Hypothalamus (tissue), 51 donors: ENCODE measurements at places on chromosomes 11 and 22.

DNA sequence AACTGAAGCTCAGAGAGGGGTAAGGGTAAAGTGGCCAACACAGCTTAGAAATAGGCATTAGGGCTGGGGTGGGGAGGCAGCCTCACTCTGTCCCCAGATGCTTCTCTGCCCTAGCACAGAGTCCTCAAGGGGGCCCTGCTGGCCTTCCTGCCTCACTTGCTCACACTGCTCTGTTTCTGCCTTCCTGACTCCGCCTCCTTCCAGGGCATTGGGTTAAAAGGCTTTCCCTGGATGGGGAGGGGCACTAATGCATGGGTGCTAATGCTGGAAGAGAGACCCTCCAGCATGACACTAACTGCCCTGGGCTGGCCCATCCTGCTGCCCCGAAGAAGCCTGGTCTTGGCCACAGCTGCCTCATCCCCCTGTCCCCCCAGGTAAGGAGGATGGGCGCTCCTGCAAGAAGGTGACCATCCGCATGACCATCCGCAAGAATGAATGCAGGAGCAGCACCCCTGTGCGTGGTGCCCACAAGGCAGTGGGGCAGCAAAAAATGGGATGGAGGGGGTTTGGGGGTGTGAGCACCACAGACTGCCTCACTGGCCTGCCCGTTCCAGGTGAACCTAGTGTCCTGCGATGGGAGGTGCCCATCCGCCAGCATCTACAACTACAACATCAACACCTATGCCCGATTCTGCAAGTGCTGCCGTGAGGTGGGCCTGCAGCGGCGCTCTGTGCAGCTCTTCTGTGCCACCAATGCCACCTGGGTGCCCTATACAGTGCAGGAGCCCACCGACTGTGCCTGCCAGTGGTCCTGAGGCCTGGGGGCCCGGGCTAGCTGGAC is 74.0 kb upstream of the MYOD1 start:
- DNase-seq: no peak

DNA sequence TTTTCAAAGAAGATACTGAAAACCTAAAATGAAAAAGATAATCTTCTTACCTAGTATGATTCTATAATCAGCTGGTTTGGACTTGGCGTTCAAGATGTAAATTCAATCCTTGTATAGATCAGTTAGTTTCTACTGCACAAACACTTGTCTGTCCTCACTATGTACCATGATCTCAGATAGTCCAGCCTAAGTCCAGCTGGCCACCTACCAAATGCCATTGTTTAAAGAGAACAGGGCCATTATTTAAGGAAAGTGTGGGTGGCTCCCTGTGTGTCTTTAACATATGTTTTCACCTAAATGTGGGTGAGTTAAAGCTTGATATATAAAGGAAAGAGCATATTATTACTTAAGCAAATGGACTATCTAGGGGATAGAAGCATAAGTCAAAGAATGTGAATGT is 38.6 kb downstream of the BLID start:
- DNase-seq: no peak

DNA sequence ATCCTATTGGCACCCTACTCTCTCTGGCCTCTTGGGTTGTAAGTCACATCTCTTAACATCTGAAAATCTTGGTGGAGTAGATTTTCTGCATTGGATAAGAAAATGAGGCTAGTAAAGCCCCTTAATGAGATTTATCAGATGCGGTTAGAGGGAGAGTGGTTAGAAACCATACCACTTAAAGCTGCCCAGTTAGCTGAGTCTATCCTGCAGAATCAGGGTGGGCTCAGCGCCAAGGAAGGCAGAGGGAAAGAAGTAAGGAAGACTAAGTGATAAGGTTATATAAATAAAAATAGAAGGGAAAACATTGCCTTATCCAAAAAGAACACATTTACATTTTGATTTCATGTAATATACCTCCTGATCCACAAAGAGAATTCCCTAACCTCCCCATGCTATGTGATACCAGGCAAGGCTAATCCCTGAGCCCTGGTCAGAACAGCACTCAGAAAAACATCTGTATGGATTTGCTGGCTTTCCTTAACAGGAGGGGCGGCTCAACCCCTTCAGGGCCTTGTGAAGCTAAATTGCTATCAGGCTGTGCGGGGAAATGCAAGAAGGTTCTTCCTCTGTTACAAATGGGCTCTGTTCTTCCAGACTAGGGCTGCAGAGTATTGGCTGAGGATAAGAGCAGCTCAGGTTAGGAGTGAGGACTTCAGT is 101.7 kb downstream of the SNX19 start:
- no peak for DNase-seq

- no peak for DNase-seq
Observed at GRCh38 chr11:57979532-57980079, 44.1 kb upstream of the OR9Q1 start.

DNA sequence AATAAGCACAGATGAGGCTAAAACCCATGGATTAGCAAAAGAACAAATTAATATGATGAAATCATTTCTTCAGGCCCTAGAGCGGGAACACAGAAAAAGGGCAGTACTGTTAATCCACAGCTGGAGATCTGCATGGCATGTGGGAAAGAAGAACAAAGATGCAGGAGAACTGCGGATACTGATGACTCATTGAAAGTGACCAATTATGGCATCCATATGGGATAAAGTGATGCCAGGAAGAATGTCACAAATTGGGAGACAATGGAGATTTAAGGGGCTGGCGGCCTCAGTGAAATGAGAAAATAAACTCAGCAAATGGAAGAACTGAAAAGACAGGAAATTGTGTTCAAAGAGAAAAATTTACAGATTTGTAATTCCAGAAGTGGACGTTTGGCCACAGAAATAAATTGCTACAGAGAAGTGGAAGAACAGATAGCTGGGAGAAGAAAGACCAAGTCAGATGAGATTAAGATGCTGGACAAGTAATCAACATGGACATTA is 39.4 kb downstream of the SIK3 start:
- no peak for DNase-seq

DNA sequence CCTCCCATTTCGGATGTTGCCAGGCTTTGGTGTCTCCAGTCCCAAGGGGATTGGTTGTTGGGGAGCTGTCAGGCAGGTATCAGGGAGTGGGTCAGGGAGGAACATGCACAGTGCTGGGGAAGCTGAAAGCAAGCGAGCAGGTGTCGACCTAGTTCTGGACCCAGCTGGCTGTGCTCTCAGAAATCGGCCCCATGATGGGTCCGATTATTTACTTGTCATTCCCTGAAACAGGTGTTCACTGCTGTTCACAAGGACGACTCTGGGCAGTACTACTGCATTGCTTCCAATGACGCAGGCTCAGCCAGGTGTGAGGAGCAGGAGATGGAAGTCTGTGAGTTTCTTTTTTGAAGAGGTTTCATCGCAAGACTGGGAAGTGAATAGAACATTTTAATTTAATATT is 76.8 kb downstream of the JAM3 start:
- DNase-seq: no peak

DNA sequence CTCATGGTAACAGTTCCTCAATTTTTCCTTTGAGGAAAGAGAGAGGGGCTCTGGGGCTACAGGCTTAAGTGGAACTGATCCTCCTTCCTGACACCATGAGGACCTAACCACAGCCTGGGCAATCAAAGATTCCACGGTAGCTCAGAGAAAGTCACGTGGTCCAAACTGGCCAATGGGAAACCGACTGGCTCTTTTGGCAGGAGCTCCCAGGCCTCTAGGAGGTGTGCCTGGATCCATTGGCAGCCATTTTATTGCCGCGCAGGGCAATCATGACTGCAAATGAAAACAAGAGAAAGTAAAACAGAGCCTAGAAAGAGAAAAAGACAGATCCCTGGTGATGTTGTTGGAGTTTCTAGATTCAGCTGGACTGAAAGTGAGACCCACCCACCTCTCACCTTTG is 27.3 kb upstream of the ASPHD2 start:
- DNase-seq: no peak

DNA sequence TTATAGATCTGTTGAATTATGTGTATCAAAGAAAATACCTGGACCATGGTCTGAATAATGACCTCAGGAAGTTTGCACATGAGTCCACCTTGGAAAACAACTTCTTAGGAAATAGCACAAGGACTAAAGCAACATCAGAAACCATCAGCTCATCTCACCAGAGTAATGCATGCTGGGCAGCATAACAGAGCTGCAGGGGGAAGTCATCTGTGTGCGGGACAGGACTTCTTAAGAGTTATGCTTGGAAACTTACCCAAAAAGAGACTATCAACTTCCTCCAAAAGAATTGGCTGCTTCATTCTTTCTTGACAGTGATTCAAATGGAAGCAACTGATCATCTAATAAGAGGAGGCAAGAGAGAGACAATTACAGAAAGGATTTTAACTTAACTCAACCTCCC is 2.5 kb downstream of the OR56B4 start:
- DNase-seq: no peak

- DNase-seq: no peak
Observed at GRCh38 chr22:47144791-47145425, 382.5 kb downstream of the TBC1D22A start.

DNA sequence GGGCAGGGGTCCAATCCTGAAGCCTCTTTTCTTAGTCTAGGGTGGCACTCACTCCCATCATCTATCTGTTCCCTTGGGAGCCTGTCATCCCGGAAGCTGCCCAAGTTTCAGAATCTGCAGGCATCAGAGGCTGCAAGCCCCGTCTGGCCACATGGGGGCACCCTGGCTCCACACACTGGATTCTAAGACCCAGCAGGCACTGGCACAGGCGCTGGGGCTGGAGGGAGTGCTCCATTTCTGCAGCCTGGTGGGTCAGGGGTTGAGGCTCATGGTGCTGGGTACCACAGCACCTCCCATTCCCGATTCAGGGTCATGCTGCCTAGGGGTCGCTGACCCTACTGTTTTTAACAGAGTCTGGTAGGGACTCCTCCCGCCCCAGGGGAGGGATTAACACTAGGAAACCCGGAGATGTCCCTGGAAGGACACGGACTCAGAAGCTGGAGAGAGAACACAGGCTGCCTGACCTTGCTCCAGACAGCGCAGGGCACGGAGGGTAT is 243.9 kb upstream of the SYN3 start:
- peak; percentile 55 for DNase-seq

DNA sequence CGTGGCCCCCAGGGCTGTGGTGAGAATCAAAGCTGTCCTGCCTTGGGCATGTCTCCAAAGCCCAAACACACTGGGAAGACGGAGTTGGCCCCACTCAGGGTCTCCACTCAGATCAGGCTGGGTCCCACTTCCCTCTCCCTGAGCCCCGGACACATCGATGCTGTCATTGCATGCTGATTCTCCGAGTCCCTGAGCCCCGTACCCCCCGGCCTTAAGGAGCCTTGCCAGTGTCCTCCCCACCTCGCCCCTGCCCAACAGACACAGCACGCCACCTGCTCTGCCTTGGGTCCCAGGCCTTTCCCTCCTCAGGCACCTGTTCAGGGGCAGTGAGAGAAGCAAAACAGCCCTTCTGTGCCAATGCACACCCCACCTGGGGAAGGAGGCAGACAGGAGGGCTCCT is 14.6 kb downstream of the EIF1AD start:
- no peak for DNase-seq

GRCh38 chr11:62656796-62657429 is 3.8 kb upstream of the INTS5 start:
- no peak for DNase-seq

- DNase-seq: no peak
Observed at GRCh38 chr11:37264783-37265182, 666.7 kb upstream of the RAG2 start.

DNA sequence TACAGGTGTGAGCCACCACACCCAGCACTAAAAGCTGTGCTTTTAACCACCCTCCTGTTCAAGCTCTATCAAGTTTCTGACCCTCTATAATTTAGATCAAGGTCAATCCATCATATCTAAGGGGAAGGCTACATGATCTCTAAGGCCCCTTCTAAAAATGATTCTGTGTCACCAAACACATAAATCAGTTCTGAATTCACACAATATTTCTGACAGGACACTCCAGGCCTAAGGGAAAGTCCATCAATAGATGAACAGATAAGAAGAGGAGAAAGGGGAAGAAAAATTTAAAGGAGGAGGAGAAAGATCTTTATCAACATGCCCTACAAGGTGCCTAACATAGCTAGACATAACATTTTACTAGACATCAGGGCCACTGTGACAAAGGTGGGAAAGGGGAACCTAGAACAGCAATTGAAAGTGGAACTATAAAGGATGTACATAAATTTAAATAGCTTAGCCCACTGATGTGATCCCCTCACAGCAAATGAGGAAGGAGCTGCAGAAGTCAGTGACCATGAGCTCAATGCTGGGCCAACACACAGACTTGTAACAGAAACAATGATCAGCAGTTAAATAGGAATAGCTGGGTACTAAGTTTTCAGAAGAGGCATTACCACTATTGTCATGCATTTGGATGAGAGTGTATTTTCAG is 4.7 kb downstream of the PRCP start:
- DNase-seq: no peak

- DNase-seq: no peak
Observed at GRCh38 chr11:82639251-82639650, 94.4 kb downstream of the FAM181B start.

DNA sequence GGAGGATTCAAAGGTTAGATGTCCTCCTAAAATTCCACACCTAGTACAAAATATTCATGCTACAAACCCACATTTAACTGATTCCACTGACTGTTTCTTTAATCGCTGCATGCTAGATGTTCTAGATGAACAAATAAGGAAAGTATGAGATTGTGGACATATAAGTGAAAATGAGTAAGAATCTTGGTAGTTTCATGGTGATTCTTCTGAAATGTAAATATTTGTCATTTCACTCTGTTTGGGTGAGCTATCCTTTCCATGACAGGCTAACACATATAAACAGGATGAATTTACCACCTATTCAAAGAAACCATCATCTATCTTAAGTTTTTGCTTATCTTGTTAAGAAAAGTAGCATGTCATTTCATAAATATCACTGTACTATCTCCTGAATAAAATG is 14.8 kb downstream of the OR5B3 start:
- DNase-seq: no peak

DNA sequence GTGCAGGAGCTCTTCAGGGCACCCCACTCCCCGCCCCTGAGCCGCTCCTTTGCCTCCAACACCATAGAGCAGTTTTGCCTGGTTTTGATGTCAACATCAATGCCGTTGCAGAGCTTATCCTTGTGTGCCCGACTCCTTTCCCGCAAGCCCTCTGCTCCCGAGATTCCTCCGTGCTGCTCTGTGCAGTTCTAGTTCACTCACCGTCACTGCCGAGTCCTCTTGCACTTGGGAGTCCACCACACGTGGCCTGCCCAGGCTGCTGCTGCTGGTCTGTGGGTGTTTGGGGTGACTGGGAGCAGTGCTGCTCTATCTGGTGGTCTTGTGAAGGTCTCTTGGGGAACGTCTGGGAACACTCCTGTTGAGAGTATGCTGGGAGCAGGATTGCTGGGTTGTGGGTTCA is 63.8 kb upstream of the ANO1 start:
- no peak for DNase-seq

- peak; percentile 7 for DNase-seq
Observed at GRCh38 chr11:36105743-36106581, 162.1 kb downstream of the LDLRAD3 start.

DNA sequence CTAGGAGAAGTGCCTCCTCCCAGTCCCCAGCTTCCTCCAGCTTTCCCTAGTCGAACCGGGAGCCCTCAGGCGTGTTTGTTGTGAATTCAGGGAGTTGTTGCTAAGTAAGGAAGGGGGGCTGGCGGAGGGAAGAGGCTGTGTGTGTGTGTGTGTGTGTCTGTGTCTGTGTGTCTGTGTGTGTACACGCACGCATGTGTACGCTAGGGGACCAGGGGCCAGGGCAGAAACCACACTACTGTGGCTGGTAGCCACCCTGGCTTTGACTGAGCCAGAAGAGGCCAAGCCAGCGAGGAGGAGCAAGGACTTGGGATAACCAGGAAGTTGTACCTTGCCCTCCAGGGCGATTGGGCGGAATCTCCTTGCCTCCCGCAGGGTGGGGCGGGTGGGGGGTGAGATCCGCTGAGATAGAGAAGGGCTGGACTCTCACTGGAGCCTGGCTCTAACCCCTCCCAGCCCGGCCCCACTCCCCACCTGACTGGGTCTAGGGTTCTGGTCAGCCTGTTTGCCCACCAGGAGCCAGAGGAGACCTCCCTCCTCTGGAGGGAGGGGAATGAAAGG is 7.5 kb downstream of the BCL9L start:
- DNase-seq: no peak
